ENCODE measurements at places on chromosomes 2 and 18. TPM values are rescaled to one million over a fixed set of nuclear protein-coding genes. Genes with fewer than 3 reads are reported as not detected.

The CHRND gene
- total RNA-seq = not detected

The IGFBP5 gene
- total RNA-seq = 0.33 TPM

The LCT gene
- not detected for total RNA-seq

The ACMSD gene
- total RNA-seq = not detected
